ENCODE measurements at places on chromosomes 7 and 10.

DNA sequence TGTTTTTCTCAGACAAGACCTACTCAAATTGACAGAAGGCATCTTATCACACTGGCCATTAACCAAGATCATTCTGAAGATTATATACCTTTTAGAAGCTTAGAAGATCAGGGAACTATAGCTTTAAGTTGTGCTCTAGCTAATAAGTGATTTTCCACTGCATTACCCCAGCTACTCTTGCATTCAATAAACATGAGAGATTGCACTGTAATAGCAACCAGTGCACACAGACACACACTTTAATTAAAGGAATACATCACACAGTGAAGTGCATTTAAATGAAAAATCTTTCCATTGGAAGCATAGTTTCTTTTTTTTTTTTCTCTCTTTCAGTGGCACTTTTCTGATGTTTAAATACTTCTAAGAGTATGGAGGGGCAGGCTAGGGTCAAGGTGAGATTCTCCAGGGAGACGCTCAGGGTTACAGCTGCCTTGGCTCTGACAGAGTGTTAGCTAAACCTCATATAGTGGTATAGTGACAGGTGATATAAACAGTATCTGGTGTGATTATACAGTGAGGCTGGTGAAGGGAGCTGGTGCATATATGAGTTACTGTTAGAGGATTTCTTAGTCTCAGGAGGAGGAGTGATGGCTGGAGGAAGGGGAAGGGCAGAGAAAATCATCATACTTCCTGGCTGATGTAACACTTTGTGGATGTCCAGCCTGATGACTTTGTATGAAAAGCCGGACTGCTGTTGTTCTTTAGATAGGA lies 369.5 kb downstream of the SORCS3 start:
- DNase-seq, result no peak

DNA sequence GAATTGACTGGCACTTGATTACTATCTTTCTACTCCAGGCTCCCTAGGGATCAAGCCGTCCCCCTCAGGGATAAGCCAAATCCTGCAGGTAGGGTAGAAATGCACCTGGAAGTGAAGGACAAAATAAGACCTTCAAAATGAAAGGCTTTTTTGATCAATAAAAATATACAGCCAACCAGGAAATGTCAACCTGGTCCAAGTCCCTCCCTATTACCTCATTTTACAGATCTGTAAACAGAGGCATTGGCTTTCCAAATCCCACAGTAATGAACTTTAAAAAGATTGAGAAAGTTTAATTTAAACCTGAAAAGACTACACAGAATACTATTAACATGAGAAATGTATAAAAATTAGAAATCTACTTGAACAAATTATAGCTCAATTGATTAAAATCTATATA lies 53.7 kb downstream of the UPF2 start:
- DNase-seq, result no peak

DNA sequence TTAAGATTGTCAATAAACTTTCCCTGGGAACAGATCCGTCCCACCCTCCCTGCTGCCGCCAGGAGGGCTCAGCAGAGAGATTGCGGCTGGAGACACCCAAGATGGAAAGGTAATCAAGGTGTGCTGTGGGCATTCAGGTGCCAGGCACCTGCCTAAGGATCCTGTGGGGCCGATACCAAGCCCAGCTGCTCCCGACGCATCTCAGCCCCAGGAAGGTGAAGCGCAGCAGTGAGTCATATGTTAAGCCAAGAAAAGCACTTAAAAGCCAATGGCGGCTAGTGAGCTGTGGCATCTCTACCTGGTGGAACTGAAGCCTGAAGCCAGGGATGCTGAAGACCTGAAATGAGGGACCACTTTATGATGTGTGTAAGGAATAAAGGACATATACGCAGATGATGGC lies 6.1 kb downstream of the WDR86 start:
- DNase-seq, result no peak

- no peak for DNase-seq
Measured at GRCh38 chr7:55887821-55888247, 578 bp downstream of the ZNF713 start.

GRCh38 chr7:111820621-111821020 lies 258.3 kb upstream of the IMMP2L start:
- DNase-seq, result no peak

DNA sequence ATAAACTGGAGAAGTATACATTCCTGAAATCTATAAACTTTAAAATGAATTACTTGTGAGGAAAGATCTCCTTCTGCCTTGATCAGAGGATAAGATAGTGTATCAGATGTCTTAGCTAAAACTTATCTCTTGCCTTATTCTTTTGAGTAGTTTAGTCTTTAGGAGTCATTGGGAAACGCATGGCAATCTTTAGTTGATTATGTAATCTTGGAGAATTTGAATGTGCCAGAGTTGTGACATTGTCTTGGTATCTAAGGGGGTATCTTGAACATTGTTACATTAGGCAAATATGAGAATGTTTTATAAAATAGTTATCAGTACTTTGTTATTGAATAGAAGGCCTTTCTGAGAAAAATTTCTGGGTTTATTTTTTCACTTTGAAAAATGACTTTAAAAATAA lies 61.6 kb upstream of the ADRA2A start:
- no peak for DNase-seq

GRCh38 chr7:133434246-133434865 lies 181.5 kb downstream of the EXOC4 start:
- no peak for DNase-seq

DNA sequence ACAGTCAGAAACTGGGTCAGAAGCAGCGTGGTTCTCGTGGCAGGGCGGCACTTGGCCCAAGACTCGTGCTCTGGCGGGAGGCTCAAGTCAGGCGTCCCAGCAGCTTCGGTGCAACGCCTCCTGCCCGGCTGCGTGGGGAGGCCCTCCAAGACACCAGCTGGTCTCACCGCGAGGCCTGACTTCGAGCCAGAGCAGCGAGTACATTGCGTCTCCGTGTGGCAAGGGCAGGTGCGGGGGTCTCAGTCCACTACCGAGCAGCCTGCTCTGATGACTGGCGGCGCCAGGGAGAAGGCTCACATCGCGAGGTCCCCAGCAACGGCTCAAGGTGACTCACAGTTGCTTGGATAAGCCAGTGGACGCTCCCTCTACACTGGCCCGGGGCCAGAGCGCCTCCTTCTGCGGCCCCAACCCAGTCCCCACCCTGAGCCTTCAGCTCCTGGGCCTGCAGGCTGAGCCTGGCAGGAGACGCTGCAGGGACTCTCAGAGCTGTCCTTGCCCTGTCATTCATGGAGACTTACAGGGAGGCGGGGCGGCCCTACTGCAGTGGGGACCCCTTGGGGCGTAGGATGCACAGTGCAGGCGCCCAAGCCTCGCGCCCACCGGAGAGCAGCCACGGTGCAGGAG lies 41.9 kb upstream of the PRKAR1B start:
- DNase-seq, result no peak

- DNase-seq, result no peak
Measured at GRCh38 chr7:15168489-15168888, 265.9 kb upstream of the DGKB start.

DNA sequence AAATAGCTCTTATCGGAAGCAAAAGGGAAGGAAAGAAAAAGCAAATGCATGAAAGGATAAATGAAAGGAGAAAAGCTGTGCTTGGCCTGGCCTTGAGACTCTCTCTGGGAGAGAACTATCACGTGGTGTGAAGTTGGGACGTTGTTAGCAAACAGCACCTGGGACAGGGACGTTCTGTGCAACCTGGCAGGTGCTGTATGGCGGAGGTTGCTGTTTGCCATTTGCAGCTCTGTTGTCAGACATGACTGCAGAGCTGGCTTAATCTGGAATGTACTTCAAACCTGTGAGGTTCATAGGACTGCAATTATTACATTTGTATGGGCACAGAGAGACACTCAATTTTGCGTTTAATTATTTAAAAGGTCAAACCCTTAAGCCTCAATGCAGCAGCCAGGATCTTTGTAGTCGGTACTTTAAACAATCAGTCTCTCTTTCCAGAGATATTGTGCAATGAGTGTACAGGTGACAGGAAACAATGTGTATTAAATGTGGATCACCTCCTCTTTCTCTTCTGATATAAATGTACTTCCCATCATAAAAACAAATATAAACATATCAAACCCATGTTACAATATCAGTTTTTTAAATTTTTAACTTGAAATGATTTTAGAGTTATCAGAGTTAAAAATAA lies 800.5 kb upstream of the KCND2 start:
- peak; percentile 57 for DNase-seq

- DNase-seq, result no peak
Measured at GRCh38 chr10:126104767-126105166, 208.4 kb downstream of the FANK1 start.

- no peak for DNase-seq
Measured at GRCh38 chr7:7484072-7484471, 51.6 kb downstream of the COL28A1 start.

DNA sequence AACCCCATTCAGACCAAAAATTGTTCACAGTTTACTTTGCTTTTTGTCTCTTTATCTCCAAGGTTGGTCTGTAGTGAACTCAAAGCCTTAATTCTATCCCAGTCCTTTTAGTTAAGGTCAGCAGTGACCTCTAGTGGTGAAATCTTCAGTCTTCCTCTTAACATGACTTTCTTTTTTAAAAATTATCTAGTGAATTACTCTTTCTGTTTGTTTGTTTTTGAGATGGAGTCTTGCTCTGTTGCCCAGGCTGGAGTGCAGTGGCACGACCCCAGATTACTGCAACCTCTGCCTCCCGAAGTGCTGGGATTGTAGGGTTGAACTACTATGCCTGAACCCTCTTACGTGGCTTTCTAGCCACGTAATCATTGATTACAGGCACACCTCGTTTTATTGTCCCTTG lies 25.0 kb downstream of the ZNF487 start:
- DNase-seq, result peak; percentile 37

DNA sequence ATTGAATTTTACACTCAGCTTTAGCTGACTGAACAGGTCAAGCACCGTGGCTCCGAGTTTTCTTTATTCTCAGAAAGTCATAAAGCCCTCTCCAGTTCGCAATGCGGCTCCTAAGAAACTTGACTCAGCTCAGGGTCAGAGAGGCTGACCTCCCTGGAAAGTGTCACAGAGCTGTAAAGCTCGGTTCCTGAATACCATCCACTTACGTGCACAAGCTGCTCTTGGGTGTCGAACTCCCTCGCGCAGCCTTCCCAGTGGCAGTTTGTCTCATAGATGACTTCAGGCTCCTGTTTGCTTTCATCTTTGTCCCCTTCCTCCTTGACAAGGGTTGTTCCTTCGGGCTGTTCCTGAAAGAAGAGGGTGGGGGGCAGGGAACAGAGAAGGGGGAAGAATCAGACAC lies 213.7 kb downstream of the GLI3 start:
- DNase-seq, result no peak

DNA sequence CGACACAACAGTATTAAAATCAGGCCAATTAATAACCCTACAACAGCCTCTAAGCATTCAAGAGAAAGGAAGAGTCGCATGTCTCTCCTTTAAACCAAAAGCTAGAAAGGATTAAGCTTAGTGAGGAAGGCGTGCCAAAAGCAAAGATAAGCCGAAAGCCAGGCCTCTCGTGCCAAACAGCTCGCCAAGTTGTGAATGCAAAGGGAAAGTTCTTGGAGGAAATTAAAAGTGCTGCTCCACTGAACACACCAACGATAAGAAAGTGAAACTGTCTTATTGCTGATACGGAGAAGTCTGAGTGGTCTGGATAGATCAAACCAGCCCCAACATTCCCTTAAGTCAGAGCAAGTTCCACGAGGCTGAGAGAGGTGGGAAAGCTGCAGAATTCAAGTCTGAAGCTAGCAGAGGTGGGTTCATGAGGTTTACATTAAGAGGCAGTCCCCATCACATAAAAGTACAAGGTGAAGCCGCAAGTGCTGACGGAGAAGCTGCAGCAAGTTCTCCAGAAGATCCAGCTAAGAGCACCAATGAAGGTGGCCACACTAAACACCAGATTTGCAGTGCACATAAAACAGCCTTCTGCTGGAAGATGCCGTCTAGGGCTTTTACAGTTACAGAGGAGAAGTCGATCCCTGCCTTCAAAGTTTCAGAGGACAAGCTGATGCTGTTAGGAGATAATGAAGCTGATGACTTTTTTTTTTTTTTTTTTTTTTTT lies 194.8 kb downstream of the MAD1L1 start:
- DNase-seq, result no peak

- no peak for DNase-seq
Measured at GRCh38 chr10:3046981-3047547, 20.3 kb upstream of the PFKP start.

DNA sequence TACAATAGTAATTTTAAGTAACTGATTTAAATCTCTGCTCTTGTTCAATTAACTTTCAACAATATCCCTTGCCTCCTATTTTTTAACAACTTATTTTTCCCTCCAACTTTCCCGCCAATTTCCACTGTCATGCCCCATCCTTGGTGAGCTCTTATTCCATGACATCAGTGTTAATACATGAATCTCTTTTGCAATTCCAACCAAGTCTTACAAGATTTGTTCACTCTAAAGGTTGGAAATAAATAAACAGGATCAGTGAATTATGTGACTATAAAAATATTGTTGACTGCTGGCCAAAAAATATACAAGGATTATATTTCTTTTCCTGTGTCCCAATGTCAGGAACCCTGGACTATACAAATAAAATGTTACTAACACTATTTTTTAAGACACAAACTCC lies 21.0 kb upstream of the AGMO start:
- no peak for DNase-seq

DNA sequence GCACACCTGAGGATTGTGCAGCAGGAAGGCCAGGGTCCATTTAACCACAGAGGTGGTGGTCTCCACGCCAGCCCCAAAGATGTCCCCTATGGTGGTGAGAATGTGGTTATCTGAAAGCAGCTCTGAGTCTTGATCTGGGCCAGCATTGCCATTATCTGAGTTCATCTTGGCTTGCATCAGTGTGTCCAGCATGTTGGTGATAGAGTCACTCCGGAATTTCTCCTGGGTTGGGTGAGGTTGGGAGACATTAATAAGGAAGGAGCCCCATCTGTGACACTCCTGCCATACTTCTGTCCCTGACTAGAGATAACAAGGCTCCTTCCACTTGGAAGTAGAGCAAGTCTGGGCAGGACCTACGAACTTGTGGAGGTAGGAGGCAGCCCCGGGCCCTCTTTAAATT lies 4.2 kb downstream of the CYP17A1 start:
- no peak for DNase-seq

DNA sequence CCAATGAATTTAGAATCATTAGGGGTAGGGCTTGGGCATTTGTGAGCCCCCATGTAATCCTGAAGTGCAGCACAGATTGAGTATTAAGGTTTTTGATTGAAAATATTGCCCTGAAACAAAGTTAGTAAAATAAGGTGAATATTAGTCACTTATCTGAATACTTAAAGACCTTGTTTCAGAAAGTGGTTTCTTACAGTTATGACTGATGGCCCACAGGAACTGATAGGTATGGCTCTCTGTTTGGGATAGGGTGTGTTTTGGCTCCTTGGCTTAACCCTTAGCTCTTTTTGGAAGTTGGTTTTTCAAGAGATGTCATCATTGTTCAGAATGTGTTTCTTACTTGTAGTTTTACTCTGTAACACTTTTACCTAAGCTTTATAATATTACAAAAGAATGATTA lies 34.8 kb downstream of the MDFIC start:
- no peak for DNase-seq

GRCh38 chr10:71447676-71448075 lies 51.0 kb downstream of the CDH23 start:
- DNase-seq, result no peak

GRCh38 chr10:29630205-29631048 lies 4.3 kb downstream of the SVIL start:
- no peak for DNase-seq

GRCh38 chr10:123229927-123230630 lies 75.9 kb downstream of the BUB3 start:
- DNase-seq, result peak; percentile 66

Data from NCI-H1436 treated with DMSO at 0.1 percent for 48 hours (cell line).